ENCODE measurements at places on chromosomes 11 and 22.
A peak's percentile ranks its signal among the peaks of the same experiment; 100 is the strongest.

DNA sequence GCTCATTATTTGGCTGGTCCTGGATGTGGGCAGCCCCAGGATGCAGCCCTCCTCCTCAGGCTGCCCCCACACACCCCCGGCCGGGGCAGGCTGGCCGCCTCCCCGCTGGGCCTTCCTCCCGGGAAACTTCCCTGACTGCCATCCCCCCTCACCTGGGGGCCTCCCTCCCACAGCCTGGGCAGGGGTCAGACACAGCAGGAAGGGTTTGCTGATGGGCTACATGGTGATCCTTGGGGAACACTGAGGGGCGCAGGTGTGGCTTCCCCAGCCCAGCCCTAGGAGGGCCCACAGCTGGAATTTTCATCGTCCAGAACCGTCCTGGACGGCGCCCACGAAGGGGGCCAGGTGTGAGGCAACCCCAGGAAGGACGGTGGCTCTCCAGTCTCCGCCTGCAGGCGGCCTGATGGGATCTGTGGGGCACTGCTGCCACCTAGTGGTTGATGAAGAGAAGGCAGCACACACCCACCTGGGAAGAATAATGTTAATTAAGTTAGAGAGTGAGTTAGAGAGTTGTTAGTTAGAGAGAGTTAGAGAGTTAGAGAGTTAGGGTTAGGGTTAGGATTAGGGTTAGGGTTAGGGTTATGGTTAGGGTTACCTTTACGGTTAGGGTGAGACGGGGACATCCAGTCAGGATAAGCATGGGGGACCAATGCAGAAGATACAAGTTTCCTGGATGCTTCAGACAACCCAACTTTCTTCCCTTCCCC lies 75.9 kb upstream of the PRR5 start:
- DNase-seq: peak; percentile 39

- no peak for DNase-seq
Measured at GRCh38 chr11:9711454-9712307, 47.8 kb downstream of the SWAP70 start.

DNA sequence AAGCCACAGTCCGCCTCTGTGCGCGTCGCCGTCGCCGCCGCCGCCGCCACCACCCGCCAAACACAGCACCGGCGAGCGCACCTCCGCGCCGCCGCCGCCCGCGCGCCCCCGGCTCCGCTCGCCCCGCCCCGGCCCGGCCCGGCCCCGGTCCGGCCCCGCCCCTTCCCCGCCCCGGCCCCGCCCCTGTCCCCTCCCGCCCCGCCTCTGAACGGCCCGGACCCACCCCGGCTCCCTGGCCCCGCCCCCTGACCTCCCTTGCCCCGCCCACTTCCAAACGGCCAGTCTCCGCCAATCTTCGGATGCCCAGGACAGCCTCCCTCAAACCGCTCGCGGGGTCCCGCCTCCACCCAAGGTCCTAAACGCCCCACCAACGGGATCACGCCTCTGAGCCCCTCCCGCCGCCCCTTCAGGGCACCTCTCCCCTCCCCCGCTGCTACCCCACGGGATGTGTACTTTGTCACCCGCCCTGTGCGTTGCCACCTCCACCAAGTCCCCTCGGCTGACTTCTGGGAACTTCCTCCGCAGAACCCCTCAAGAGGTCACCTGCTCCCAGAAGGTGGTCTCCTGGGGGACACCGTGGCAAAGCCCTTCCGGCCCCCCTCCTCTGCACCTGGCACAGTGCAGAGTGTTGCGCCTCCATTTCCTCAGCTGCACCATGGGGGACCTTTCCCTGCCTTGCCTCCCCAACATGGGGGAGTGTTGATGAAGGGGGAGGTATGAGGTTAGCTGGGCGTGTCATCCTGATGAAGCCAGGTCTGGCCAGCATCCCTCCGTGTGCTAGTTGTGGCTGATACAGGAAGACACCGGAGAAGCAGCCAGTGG lies at the start of gene KIAA0930:
KIAA0930 (minus strand) TSS at position 85 of the 822 bp plus-strand sequence. CDS start 191 bp downstream, outside the sequence.
- no peak for DNase-seq

DNA sequence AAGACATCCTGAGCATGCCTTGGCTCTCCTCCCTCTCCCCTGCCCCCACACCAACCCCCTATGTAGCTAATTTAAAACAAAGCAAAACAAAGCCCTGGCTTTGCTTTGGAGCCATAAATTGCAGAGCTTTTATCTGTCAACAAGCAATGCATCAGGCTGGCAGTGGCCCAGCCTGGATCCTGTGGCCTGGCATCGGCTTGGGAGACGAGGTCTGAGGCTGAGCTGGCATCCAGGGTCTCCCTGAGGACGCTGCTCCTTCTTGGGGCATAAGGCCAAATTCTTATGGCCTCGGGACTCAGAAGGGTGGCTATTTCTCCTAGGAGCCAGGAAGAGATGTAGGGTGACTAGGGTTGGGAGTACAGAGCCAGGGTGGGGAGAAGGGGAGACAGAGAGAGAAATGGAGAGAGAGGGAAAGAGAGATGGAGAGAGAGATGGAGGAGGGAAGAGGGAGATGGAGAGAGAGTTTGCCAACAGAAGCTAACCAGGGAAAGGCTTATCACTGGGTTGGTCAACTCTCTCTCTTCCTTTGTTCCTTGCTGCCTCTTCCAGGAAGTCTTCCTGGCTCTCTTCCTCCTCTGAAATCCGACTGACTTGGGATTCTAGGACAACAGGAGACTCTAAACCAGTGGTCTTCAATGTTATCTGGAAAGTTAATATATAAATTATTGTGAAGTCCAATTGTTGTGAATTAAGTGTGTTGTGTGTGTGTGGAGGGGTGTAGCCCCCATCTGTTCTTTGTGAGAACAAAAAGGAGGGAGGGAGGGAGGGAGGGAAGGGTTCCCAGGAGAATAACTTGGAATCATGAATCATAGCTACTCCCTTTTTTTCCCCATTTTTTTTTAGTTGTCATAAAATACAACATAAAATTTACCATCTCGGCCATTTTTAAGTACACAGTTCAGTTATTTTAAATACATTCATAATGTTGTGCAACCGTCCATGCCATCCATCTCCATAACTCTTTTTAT lies 29.1 kb downstream of the TSPAN18 start:
- DNase-seq: no peak

GRCh38 chr11:57459164-57460021 lies 935 bp upstream of the RTN4RL2 start:
- DNase-seq: no peak

DNA sequence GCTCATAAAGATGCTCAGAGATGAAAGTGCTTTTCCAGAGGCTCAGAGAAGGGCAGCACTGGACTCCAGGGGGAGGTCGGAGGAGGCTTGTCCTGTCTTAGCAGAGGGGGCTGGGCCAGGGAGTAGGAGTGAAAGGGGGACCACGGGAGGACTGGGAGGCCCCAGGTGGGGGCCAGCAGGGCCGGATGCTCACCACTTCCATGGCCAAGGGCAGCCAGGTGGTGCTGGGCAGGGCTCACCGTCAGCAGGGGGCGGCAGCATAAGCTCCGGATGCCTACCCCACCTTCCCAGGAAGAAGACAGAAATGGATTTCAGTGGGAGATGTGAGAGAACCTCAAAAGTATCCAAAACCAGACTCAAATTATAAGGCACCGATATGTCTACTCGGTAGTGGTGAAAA lies 11.0 kb downstream of the RAB36 start:
- no peak for DNase-seq

GRCh38 chr22:26608129-26608528 lies 9.7 kb downstream of the CRYBB1 start:
- DNase-seq: no peak

DNA sequence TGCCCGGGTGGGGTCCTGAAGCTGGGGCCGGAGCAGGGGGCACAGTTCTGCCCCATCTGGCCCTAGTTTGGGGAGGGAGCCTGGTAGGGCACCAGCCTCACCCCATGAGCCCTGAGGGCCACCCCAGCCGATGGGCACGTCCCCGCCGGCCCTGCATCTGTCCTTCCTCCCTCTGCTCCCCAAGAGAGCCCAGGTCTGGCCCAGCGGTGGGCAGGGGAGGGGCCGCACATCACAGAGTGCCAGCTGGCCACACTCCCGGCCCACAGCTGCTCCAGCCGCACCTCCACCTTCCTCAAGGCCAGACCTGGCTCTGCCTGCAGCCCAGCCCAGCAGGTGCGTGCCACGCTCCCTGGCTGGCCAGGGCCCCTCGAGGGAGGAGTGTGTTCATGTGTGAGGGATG lies 21.6 kb downstream of the BRSK2 start:
- peak; percentile 82 for DNase-seq

DNA sequence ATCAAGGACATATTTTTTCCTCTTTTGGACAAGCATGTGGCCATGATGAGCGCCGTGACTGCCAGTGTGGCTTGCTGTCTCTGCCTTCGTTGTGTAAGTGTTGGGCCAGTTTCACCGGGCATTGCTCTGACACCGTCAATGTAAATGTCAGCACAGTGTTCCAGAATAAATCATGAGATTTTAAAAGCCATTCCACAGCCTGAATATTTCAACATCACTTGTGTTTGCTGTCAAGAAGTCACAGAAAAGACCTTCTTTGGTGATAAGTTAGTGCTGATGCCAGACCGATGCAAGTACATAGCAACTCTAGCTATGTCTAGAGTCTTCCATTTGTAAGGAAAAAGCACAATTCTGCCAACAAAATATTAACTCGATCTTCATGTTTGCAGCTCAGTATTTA lies 467.8 kb downstream of the TBC1D22A start:
- DNase-seq: no peak

GRCh38 chr11:77596626-77597025 lies 6.9 kb downstream of the AQP11 start:
- DNase-seq: no peak

DNA sequence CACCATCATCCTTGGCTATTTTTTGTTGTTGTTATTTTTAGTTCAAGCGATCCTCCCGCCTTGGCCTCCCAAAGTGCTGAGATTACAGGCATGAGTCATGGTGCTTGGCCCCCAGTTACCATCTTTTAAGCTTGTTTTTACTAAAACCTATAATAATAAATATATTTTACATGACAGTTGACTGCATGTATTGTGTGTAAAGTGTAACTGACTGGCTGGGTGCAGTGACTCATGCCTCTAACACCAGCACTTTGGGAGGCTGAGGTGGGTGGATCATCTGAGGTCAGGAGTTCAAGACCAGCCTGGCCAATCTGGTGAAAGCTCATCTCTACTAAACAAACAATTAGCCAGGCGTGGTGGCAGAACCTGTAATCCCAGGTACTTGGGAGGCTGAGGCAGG lies 386.2 kb downstream of the TENM4 start:
- DNase-seq: no peak

DNA sequence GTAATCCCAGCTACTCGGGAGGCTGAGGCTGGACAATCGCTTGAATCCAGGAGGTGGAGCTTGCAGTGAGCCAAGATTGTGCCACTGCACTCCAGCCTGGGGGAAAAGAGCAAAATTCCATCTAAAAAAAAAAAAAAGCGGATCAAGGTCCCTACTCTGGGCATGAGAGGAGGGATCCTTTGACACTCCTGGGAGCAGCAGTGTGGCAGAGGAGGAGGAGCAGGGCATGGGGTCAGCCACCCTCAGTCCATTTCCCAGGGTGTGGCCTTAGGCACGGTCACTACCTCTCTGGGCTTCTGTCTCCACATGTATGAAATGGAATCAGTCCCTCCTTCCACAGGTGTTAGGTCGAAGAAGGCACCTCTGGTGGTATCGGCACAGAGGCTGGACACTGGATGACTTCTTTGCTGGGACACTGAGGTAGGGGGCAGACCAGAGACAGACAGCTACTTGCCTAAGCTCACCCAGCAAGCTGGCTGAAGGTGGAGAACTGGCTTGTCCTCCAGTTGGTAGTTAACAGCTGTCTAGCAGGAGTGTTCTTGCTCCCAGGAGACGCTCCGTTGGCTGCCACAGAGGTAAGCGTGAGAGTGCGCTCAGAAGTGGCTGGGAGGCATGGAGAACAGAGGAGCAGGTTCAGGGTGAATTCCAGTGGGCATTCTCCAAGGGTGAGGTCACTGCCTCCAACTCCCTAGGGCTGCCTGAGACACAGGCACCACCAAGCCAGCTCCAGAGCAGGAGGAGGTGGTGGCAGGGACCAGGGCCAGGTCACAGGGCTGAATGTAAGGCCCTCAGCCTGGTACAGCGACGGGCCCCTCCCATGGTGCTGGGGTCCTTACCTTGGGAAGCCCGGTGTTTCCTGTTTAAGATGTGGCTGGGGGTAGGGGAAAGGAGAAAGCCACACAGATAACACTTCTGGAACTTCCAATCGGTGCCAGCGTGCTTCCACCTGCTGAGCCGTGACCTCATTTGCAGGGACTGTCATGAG lies 19.5 kb downstream of the TXN2 start:
- no peak for DNase-seq

DNA sequence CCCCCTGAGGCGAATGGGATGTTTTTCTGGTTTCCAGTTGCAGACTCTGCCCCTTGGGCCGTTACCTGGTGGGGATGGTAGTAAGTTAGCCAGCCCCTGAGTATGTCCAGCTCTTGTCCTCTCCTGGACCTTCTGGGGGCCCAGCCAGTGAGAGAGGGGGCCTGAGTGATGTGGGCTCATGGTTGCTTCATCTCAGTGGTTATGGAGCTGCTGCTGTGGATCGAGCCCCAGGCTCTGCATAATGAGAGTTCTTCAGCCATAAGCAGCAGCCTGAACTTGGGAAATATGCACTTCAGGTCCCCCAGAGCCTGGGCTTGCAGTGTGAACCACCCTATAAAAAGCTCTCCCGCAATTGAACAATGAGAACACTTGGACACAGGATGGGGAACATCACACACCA lies 5.9 kb downstream of the TMPRSS13 start:
- DNase-seq: no peak

Data from COR-L47 (cell line).